ENCODE measurements at places on chromosomes 7 and 10.
A peak's percentile ranks its signal among the peaks of the same experiment; 100 is the strongest.

DNA sequence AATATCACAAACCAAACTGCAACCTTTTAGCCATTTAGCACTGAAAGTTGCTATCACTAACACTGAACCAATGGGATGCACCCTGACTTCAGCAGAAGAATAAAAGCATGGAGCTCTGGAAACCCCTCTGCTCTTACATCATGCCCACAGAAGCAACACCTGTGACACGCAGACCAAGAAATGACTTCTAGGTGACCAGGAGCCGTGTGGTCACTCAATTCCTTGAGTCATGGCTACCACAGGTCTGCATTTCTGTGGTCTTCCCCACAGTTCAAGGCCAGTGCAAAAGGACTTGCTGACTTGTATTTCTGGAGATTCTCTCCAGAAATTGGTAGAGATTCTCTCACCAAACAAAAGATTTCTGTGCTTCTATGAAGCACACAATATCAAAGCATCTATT, 38.3 kb downstream of the NRCAM start:
- DNase-seq: no peak

GRCh38 chr7:153354071-153354470, 594.5 kb downstream of the ACTR3B start:
- DNase-seq: no peak

- no peak for DNase-seq
Measured at GRCh38 chr7:2165610-2166594, 66.8 kb downstream of the MAD1L1 start.

GRCh38 chr7:29620556-29620930, 56.9 kb downstream of the PRR15 start:
- DNase-seq: no peak

GRCh38 chr7:77867537-77867865, 68.9 kb downstream of the PHTF2 start:
- no peak for DNase-seq

DNA sequence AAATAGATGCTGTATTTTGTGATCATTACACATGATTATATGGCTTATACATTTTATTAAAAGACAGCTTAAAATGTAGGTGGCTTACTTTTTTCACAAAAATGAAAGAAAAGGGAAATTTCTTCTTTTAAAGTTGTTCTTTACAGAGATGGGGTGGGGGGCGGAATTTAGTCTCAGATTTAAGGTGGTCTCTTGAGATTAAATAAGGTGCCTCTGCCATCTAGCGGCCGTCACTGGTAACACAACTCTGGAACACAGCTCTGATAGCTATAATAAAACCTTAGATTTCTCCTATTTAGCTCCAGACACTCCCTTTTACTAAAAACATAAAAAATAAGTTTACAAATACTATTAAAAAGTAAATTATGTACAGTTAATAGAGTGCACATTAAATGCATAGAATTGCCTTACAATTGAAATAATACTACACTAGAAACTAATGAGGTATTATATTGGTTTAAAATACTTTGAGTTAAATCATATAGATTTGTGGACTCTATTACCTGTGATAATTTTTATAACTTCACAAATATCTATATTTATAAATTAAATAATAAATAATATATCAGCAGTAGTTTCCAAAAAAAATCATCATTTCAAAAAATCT, 210.9 kb downstream of the DGKB start:
- DNase-seq: peak; percentile 42

DNA sequence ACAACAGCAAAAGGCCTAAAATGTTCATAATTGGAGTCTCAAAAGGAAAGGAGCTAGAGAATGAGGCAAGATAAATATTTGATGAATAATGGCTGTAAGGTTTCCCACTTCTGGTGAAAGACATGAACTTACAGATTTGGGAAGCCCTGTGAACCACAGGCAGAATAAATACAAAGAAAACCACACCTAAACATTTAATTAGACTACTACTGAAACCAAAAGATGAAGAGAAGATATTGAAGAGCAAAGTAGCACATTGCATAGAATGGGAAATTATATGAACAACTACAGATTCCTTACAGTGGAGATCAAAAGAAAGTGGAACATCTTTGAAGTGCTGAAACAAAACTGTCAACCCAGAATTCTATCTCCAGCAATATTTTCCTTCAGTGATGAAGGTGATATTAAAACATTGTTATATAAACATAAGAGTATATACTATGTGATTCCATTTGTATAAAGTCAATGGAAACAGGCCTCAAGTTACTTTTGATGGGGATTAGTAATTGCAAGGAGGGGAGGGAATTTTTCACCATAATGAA, 191.3 kb upstream of the KAT6B start:
- no peak for DNase-seq

DNA sequence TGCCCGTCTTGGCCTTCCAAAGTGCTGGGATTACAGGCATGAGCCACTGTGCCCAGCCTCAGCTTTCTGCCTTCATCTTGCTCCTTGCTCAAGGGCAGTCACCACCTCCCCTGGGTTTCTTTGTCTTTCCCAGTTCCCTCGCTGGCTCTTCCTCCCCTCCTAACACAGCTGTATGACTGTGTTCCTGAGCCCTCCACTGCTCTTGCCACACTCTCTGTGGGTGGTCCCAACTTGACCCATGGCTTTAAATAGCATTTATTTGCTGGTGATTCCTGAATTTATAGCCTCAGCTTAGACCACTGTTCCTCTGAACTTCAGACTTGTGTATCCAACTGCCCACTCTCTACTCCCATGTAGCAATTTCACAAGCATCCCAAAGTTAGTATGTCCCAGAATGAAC, 181.3 kb downstream of the BAMBI start:
- DNase-seq: no peak

DNA sequence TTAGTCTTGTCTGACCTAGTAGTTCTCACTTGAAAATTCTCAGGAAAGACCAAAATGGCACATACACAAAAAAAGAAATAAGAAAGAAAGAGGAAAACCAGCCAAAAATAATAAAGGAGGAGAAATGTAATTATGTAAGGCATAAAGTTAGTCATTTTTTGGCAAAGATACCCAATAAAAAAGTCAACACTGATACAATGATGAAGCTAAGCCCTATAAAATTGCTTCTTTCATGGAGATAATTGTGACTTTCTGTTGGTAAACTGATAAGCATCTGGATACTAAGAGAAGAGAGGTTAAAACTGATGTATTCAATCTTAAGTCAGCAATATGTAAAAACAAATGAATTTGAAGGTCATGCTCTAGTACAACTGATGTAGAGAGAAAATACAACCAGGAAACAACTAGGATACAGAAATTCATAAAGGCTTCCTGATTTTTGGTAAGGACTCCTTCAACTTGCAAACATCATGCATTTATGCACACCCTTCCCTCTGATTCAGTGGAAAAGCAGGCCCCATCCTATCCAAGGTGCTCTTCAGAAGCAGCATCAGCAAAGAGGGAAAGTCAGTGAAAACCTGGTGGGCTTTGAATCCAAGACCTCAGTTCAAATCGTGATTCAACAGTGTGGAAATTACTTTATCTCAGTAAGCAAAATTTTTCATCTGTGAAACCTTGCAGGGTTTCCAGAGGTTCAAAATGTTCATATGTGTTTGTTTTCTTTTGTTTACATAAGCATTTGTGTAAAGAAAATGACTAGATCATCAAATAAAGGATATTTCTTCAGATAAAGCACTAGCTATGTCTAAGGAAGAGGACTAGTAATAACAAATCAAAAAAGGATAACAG, 32.6 kb downstream of the IMMP2L start:
- DNase-seq: no peak

GRCh38 chr7:91267171-91267955, 3.1 kb downstream of the FZD1 start:
- DNase-seq: no peak

- DNase-seq: no peak
Measured at GRCh38 chr7:92749327-92749755, 87.0 kb downstream of the CDK6 start.

GRCh38 chr10:105615715-105616365, 974.8 kb downstream of the SORCS3 start:
- DNase-seq: no peak

GRCh38 chr7:139582671-139583155, 59.2 kb downstream of the CLEC2L start:
- DNase-seq: no peak

- no peak for DNase-seq
Measured at GRCh38 chr7:116566666-116567065, 41.8 kb downstream of the CAV1 start.

Data from CD4-positive, alpha-beta T cell treated with Interleukin-12 subunit alpha and Interleukin-12 subunit beta, for 1 hour (primary cell).